ENCODE measurements at places on chromosomes 11 and 22.

DNA sequence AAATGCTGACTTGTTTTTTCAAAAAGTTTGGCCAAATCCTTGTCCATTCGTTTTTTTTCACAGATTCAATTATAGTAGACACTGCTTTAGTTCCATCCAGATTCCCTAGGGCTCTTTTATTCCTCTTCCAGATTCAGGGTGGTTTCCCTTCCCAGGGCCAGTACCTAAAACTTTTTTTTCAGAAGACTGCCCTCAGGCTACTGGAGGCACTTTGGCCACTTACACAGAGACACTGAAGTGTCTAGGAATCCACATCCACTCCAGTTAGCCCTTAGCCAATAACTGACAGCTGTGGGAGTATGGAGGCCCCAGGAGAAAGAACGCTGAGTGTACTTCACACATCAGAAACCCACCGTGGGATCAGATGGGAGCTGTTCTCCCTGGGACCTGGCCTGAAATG, 77.3 kb downstream of the CCDC34 start:
- no peak for DNase-seq

DNA sequence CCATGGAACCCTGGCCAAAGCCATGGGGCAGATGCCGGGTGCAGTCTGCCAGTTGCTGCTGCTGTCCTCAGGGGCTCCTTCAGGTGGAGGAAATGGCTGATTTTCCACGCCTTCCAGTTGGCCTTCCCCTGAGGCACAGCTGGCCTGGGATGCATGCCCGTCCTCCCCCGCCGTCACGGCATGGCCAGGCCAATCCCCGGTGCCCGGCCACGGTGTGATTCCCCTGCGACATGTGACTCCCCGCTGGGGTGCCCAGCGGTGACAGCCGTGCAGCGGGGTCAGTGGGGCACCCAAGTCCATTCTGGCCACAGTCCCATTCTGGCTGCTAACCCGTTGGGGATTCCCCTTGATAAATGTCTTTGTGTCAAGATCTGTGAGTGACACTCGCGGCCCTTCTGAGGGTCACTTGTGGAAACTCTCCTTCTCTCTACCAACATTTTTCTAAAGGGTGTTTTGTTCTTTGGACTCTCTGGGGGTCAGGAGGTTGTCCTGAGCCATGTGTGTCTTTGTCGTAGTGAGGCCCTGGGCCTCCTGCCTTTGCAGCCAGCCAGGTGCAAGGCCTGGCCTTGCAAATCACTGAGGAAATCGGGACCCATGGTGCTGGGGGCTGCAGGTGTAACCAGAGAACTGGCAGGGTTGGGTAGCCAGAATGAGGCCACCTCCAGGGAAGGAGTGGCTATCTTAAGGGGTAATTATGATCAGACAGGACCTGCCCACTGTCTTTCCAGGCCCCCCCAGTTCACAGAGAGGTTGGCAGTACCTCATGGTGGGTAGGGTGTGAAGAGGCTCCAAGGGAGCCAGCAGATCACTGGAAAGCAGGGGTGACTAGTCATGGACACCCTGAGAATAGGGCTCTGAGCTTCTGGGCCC, 37.1 kb downstream of the KCNQ1OT1 start:
- no peak for DNase-seq

- DNase-seq: no peak
Measured at GRCh38 chr22:48607901-48608662, 1219.6 kb downstream of the BRD1 start.

DNA sequence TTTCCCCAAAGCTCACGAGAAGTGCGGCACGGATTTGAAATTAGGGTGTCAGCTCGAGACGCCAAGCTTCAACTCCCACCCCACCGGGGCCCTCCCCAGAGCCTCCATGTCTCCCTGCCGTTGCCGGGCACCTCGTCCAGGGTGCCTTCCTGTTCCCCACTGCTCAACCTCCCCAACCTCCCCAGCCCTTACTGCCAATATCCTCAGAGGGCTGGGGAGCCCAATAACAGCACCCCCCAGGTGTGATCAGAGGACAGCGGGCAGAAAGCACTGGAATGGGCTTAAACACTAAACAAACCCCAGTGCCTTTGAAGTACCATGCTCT, 1336.4 kb downstream of the TBC1D22A start:
- no peak for DNase-seq

DNA sequence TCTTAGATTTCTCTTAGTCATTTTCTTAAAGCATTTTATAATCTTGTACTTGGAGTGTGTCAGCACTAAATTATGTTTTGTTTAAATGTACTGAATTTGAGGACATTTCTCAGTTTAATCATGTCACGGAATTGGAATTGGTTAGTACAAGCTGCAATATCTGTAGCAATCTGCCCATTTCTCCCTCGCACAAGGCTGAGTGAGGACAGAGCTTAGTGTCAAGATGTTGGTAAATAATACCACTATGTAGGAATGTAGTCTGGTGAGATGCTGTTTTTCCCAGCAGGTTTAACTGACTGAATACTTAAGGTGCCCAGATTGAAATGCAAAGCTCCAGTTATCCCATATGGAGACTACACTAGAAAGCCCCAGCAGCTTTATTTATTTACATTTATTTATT, 30.6 kb downstream of the SREBF2 start:
- no peak for DNase-seq

DNA sequence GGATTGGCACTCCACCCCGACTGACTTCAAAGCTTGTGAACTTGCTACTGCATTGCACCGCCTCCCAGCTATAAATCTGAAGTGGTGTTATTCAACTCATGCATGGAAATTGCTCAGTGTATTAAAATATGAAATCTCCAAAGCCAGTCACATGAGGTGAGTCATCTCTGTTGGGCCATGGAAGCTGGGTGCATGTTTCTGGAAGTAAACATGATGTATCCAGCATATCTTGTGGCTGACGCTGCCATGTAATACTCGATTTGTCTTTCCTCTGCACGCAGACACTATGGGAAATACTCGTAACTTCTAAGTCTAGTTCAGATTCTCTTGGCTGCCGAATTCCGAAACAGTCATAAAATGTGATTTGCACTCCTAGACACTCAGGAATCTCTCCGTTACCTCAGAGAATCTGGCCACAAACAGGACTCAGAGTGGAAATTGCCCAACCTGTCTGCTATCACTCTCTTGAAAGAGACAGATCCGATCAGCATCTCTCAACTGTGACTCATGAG, 154.9 kb upstream of the MPPED2 start:
- DNase-seq: no peak
